ENCODE measurements at places on chromosomes 6 and 20.

DNA sequence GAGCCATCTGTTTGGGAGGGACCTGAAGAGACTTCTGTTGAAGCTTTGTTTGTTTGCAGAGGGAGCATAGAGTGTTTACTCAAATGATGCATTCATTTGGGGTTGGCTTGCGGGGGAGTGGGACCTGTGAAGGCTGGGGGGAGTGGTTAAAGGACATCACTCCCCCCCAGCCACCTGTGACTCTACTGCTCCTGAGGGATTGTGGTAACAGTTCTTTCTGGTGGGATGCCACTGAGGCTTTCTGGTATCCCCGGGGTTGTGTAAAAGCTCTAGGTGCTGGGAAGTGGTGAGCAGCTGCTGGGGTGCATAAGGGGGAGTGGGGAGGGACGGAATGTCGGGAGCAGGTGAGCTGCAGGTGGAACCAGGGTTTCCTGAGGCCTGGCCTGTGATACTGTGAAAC lies 239.2 kb upstream of the QKI start:
- no peak for DNase-seq

DNA sequence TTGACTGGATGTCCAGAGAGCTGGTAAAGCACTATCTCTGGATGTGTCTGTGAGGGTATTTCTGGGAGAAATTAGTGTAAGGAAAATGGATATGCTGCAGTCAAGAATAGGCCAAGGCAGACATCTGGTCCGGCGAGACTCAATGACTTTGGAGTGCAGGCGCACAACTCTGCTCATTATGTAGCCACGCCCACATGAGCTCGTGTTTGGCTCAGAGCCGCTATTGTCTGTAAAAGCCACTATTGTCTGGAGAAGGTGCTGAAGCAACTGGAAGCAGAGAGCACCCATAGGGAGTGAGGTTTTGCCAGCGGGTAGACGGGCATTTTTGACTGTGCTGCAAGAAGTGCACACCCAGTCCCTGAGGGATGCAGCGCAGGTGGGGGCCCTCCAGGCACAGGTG lies 305.0 kb upstream of the POU3F2 start:
- DNase-seq: no peak

DNA sequence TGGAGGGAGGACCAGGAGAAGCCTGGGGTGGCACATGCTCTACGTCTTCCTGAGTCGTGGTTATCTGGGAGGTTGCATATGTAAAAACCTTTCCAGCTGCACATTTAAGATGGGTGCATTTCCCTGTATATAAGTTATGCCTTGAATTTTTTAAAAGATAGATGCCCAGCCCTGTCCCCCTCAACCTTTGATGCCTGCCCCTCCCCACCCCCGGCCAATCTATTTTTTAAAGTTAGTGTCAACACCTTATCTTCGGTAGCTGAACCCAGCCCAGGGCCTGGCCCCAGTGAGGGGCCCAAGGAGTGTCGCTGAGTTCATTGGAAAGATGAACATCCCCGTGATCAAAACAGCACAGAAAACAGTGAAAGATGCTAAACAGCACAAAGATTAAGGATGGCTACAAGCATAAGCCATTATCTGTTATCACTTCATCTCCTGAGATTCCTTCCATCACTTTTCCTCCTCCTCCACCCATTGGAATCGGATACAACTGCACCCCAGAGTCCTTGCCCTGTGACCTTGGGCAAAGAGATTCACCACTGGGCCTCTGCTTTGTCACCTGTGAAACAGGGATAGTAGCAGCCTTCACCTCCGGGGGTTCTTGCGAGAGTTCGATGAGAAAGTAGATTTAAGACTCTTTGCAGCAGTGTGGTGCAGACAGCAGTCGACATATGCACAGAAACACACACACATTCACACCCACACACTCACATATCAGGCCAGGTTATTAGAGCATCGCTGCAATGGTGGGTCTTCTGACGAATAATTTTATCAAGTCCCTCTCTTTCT lies 47.5 kb downstream of the SIRPA start:
- DNase-seq: no peak

- DNase-seq: peak; percentile 5
Measured at GRCh38 chr6:83536034-83536646, 23.8 kb downstream of the PRSS35 start.

GRCh38 chr20:7772371-7772770 lies 167.9 kb downstream of the HAO1 start:
- DNase-seq: no peak

DNA sequence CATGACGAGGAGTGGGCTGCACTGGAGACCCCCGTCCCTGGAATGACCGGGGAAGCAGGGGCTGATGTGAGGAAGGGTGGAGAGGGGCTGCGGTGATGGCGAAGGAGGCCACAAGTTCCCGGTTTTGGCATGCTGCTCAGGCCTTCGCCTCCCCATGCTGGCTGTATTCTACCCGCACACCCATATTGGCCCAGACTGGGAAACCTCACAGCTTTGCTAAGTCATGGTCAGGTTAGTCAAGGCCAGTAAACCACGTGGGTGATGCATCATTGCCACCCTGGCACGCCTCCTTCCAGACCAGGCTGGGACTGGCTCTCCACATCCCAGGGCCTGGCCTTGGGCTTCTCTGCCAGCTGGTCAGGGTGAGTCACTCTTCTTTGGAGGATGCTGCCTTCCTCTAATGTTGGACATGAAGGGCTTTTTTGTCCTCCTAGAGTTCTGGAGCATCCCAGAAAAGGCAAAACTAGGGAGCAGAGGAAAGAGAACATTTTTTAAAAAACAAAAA lies 53.8 kb downstream of the PCNA start:
- no peak for DNase-seq

DNA sequence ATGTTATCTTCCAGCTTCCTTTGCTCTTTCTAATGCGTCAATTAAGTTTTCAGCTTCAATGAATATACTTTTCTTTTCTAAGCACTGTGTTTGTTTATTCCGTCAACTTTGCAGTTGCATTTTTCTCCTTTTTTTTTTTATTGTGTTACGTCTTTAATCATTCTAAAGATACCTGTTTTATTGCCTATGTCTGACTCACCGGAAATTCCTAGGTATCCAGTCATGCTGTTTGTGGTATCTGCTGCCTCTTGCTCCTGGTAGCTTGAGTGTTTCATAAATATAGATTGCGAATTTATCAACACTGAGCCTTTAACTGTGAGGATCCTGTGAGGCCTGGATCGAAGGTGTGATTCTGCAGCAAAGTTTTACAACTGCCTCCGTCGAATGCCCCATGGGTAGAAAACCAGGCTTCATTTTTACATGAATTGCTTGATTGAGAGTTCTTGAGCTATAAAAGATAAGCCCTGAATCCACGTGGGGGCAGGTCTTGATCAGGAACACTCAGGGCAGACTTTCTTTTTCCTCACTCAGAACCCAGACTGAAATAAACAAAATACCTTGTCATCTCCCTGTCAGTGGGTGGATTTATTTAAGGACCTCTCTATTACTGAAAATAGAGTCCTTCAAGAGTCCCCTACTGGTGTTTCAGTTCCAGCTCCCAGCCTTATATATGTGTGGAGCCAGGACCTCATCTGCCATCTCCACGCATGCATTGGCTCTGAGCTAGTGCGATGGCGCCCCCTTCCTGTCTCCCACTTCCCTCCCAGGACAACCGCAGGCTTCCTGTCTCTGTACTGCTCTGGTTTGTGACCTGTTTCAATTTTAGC lies 60.1 kb upstream of the LRRC1 start:
- DNase-seq: no peak

DNA sequence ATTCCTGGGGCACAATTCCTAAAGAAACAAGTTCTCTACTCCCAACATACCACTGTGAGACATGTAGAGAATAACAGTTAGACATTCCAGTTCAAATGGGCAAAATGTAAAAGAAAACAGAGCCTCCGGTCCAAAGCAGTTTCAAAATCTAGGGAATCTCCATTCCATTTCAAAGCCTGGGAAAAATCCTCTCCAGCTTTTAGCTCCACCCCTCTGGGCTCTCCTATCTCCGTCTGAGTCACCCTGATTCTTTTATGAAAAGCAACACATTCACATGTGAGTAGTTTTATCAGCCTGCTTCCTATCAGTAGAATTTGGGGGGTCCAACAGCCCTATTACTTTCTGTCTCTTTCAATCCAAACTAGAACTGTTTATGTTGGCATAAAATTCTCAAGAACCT lies 3.7 kb downstream of the CSNK2A1 start:
- no peak for DNase-seq

- DNase-seq: no peak
Measured at GRCh38 chr6:52642368-52642767, 28.5 kb upstream of the TMEM14A start.

All from stimulated activated CD8-positive, alpha-beta memory T cell treated with anti-CD3 and anti-CD28 coated beads, Interleukin-4, amount 100 ng/mL, for 1 hour (primary cell).